Psoas muscle (tissue), 8 donors: ENCODE measurements at places on chromosomes 13 and 19.

DNA sequence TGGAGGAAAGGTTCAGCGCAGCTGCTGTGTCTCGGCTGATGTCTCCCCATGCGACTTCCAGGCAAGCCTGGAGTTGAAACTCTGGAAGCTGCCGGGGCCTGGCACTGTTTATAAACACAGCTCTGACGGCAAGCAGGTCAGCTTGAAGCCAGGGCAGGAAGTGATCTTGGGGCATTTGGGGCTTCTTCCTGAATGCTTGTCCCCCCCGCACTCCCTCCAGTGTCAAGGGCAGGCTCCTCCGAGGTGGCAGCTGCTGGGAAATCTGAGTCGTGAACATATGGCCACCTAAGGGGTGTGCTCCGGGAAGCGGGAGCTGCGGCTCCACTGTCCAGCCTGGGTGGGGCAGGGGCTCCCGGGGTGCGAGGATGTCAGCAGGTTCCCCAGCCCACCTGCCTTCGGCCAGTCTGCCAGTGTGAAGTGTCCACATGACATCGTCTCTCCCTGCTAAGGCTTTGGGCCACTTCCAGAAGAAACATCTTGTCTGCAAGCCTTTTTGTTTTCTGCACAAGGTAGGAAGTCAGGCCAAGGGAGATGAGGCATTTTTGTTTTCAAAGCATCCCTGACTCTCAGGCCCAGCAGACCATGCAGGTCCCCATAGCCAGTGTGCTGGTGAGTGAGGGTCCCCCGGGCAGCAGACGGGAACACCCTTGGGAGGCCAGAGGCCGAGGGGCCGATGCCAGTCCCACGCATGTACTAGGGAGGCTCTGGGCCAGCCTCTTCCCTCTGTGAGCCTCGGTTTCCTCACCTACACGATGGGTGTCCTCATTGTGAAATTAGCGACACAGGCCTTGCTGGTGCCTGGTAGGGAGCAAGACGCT, 2.7 kb downstream of the PIAS4 start:
- no peak for DNase-seq

DNA sequence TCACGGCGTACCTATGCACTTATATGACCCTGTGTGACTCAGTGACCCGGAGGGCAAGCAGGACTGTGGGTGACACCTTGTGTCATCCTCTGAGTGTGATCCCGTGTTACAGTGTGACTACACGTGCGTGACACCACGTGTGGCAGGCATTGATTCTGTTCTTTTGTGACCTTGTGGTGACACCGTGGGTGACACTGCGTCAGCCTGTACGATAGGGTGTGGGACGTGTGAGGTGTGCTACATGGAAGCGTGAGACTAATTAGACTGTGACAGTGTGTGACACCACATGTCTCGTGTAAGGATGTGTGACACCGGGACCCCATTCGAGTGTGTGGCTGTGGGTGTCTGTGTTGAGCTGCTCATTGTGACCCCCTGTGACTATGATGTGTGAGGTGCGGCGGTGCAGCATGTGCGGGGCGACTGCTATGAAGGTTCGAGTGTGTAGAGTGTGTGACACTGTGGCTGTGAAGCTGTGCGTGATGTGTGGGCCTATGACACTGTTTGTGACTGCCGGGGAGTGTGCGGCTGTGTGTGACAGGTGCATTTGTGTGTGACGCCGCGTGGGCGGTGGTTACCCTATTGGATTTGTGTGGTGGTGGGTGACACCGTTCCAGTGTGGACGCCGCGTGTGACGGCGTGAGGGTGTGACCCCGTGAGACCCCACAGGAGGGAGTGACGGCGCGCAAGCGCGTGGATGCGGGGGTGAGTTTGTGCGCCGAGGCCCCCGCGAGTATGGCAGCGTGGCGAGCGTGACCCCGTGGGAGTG, 399 bp upstream of the SPTBN4 start:
- DNase-seq, result peak; percentile 72

GRCh38 chr13:24693862-24694471, 13.8 kb downstream of the ATP12A start:
- DNase-seq, result no peak

- no peak for DNase-seq
Measured at GRCh38 chr13:75415171-75415570, 66.8 kb downstream of the TBC1D4 start.

- no peak for DNase-seq
Measured at GRCh38 chr13:19591864-19592263, 30.5 kb upstream of the TPTE2 start.
